ENCODE measurements at places on chromosomes 4 and X.

DNA sequence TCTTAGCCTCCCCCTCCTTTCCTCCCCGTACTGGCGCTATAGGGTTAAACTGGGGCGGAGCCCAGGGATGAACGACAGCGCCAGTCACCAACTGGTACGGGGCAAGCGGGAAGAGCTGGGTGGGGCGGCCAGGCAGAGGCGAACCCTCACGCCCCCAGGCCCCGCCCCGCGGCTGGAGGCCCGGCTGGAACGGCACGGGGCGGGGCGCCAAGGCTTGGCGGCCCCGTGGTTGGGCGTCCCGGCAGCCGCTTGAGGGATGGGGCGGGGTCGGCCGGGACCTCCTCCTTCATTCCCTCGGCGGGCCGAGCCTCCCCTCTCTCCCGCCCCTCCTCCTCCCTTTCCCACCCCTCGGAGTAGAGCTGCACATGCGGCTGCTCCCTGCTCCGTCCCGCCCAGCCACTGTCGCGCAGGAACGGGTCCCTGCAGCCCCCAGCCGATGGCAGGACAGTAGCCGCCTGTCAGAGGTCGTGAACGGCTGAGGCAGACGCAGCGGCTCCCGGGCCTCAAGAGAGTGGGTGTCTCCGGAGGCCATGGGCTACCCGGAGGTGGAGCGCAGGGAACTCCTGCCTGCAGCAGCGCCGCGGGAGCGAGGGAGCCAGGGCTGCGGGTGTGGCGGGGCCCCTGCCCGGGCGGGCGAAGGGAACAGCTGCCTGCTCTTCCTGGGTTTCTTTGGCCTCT, at the start of gene EDA:
Gene EDA (plus strand): TSS at position 335 of the 678 bp plus-strand sequence.
- DNase-seq, result peak; percentile 85

- no peak for DNase-seq
These were observed 251.6 kb downstream of the ARHGAP24 start for GRCh38 chr4:85726555-85726954.

DNA sequence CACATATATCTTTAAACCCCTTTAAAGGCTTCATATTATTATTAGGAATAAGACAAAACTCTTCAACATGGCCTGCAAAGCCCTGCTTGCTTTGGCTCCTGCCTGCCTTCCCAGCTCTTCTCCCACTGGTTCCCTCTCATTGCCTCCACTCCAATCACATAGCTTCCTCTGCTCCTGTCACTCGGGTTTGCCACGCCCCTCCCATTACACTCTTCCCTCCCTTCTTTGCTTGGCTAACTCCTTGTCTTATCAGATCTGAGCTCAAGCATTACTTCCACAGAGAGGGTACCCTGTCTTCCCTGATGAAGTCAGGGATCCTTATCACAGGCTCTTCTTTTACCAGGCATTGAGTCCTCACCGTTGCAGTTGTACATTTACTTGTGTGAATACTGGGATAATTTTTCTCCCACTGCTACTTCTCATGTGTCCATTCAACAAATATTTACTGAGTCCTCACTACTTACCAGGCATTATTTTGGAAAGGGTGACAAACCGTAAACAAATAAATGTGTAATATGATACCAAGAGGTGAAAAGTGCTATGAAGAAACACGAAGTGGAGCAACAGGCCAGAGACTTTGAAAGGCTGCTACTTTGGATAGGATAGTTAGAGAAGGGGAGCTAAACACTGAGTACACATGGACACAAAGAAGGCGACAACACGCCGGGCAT, 3.2 kb upstream of the VGLL1 start:
- DNase-seq, result no peak

DNA sequence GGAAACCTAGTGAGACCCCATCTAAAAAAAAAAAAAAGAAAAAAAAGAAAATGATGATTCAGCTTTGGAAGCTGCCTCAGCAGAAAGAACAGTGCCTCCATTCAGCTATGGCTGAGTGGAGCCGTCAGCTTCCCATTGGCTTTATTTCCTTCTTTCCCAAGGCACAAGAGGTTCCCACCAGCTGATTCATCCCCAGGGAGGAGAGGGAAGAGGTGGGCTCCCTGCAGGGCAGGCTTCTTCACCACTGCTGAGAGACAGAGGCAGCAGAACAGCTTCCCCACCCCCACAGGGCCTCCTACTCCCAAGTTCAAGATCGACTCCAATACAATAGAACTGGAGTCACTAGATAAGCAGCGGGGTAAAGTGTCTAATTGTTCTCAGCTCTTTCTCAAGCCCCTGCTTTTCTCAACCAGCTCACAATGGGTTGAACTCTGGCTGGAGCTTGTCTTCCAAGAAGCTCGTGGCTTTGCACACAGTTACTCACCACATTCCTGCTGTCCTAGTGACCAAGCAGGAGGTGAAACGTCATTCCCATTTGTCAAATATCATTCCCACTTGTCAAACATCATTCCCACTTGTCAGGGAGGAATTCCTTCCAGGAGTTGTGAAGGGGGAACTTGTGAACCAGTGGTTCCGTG, 47.8 kb downstream of the FHDC1 start:
- peak; percentile 78 for DNase-seq

DNA sequence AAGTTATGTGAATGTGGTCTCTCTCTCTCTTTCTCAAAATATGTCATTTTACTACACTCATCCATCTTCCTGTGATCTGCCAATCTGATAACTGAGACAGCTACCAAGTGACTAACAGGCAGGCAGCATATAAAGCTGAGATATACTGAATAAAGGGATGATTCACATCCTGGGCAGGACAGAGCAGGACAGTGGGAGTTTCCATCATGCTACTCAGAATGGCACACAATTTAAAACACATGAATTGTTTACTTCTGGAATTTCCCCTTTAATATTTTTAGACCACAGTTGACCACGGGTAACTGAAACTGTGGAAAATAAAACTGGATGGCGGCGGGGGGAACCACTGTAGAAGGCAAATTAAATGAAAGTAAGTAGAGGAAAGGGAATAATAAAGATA, 58.6 kb upstream of the DCTD start:
- peak; percentile 66 for DNase-seq

DNA sequence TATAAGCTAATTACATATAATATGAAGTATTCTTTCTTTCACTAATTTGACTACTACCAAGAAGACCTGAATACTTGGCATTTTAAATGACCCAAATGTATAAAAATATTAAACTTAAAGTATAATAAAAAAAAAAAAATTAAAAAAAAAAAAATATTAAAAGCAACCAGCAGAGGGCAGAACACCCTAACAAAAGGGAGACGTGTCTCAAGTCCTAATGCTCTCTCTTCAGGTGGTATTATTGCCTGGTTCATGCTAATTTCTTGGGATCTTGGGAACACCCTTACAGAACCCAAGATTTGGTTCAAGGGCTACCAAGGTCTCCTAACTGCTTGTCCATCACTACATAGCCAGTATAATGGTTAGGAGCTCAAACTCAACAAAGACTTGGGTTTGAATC, 754.8 kb downstream of the RAB28 start:
- DNase-seq, result peak; percentile 48

GRCh38 chrX:1591863-1592469, 562 bp downstream of the AKAP17A start:
- no peak for DNase-seq

GRCh38 chrX:485368-485767, 98.7 kb upstream of the PPP2R3B start:
- DNase-seq, result no peak

GRCh38 chr4:48651914-48652313, 128.2 kb downstream of the FRYL start:
- peak; percentile 38 for DNase-seq

DNA sequence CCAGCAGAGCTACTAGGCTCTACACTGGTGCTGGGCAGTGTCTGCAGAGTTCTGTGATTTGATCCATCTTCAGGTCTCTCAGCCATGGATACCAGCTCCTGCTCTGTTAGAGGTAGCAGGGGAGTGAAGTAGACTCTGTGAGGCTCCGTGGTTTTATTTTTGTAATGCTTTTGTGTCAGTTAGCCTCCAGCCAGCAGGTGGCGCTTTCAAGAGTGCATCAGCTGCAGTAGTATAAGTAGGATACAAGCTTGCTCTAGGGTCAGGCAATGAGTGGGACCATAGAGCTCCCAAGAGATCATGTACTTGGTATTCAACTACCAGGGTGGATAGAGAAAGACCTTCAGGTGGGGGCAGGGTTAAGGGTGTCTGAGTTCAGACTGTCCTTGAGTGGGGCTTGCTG, 362.5 kb upstream of the TRAM1L1 start:
- no peak for DNase-seq

DNA sequence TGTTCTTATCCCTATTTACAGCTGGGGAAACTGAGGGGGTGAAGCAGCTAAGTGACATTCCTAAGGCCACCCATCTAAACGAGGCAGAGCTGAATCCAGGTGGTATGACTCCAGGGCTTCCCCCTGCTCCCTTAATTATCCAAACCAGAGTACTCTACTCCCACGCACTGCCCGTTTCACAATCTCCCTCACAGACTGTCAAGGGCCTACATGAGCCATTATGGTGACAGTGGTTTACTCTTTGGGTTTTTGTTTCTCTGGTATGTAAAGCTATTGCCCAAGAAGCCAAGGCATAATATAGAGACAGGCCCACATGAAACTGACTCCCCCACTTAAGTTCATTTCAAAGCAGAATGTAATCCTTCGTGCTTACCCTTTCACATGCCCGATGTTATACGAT, 95.1 kb downstream of the NHS start:
- DNase-seq, result no peak

- no peak for DNase-seq
These were observed 178.7 kb downstream of the RASL11B start for GRCh38 chr4:53040851-53041250.

GRCh38 chr4:147037069-147037468, 91.4 kb upstream of the TTC29 start:
- no peak for DNase-seq

GRCh38 chr4:133157460-133158160, 8.5 kb downstream of the PCDH10 start:
- DNase-seq, result no peak

GRCh38 chr4:8306511-8307021, 37.0 kb downstream of the HTRA3 start:
- peak; percentile 48 for DNase-seq

GRCh38 chrX:21838937-21839333, 482 bp upstream of the MBTPS2 start:
- no peak for DNase-seq

- DNase-seq, result no peak
These were observed 28.6 kb downstream of the KIAA0232 start for GRCh38 chr4:6811165-6811564.

GRCh38 chrX:43530837-43531236, 125.3 kb upstream of the MAOA start:
- no peak for DNase-seq

- DNase-seq, result no peak
These were observed 348.3 kb downstream of the PCDH7 start for GRCh38 chr4:31068257-31069075.

DNA sequence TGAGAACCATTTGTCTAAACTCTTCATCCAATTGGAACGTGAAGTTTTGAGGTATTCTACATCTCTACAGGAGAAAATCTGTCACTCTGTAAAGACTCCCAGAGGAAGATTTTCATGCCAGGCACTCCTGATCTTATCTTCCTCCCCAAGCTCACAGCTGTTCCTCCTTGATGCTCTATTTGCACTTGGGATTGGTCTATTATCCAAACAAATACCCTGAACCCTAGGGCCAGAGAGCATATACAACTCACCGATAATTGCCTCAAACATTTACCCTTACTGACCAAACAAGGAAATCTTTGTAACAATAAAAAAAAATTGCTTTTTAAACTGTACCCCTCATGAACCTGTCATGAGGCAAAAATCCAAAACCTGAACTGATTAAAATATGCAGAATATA, 372.7 kb downstream of the SH2D1A start:
- no peak for DNase-seq

GRCh38 chr4:137677863-137678262, 145.6 kb upstream of the PCDH18 start:
- peak; percentile 27 for DNase-seq

DNA sequence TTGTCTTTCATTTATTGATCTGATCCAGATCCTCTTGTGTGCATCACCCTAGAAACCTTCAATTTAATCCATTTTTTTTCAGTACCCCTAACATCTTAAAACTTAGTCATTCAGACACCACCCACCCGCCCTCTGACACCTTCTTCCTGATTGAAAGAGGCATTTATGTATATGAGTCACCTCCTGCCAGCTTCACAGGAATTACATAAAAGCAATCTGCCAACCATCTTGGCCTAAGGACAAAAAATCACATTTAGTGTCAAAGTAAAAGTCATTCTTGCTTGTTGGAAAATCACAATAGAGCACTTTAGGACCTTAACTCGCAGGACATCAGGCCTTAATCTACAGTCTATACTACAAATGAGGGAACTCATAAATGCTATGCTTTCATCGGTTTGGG, 52.1 kb downstream of the NDST3 start:
- DNase-seq, result peak; percentile 9

DNA sequence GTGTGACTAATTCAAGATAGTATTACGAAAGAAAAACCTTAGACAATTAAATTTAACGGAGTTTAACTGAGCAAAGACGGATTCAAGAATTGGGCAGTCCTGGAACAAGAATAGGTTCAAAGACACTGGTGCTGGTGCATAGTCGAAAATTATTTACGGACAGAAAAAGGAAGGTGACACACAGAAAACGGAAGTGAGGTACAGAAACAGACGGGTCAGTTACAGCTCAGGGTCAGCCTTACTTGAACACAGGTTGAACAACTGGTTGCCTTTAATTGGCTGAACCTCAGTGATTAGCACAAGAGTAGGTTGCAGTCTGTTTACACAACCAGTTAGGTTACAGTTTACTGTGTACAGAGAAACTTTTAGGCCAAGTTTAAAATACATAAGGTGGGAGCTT, 31.5 kb downstream of the KLHL8 start:
- no peak for DNase-seq

DNA sequence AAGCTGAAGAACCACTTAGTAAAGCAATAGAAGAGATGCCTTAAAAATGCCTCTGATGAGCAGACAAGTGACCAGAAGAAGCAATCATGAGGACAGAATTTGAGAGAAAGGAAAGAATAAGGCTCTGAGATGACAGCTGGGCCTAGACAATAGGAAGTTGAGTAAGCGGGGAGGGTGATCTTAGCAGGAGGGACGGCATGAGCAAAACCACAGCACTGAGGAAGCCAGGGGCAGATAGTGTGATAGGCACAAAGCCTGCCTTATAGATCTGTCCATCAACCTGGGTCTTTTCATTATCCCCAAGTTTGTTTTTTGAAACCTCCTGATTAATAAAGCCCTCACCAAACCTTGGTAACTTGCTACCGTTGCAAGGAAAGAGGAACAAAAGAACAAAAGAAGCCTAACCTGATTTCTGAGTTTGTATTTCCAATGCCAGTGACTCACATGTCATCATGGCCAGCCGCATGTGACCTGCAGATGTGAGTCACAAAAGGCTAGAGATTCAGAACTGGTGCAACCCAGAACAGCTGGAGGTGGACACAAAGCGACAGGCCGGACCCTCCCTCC, 55.7 kb upstream of the PPARGC1A start:
- peak; percentile 79 for DNase-seq

GRCh38 chrX:122421434-122422121, 762.5 kb upstream of the GRIA3 start:
- no peak for DNase-seq
